Activated CD8-positive, alpha-beta memory T cell treated with anti-CD3 and anti-CD28 coated beads for 4 hours (primary cell): ENCODE measurements at places on chromosomes 5 and 9.
A peak's percentile ranks its signal among the peaks of the same experiment; 100 is the strongest.

- DNase-seq, result no peak
Measured at GRCh38 chr5:138095100-138095907, 11.5 kb downstream of the WNT8A start.

GRCh38 chr9:108041551-108041950 is 552.0 kb upstream of the KLF4 start:
- DNase-seq, result no peak

DNA sequence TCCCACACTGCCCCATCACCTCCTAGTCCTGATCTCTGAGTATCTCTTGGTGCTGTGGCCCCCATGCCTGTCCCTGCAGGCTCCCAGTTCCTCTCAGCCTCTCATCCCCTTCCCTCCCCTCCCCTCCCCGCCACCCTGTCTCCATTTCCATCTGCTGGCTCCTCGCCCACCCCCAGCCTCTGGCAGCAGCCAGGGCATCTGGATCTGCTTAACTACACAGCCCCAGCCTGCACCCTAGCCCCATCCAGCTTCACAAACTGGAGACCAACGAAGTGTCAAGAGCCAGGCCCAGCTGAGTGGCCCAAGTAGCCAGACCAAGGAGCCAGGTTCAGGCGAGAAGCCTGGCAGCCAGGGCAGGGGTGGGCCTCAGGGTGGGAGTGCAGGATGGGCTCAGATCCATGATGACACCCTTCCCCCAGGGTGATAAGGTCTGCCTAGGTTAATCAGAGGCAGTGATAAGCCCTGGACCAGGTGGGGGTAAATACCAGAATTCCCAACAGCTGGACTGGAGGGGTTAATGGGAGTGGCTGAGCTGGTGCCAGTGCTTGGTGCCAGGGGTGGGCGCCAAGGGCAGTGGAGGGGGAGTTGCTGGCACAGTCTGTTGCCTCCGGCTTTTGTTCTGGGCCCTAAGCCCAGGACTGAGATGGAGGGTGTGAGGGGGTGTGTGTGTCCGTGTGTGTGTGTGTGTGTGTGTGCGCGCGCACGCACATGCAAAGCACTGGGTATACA is 2.5 kb downstream of the IL11RA start:
- DNase-seq, result no peak

DNA sequence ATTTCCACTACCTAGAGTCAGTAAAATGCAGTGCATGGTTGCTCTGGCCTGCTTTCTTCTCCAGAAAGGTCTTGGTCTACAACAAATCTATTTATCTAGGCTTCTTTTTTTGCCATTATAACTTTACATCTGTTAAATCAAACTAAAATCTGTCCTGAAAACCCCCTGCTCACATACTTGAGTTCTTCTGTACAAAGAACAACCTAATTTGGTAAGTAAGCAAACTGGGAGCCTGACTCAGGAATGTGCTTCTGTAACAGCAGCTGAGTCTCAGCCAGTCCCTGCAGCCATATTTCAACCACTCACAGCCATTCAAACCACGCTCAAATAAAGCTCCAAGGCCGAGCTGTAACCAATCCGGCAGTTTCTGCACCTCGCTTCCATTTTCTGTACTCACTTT is 95.8 kb downstream of the PLPP1 start:
- DNase-seq, result no peak

DNA sequence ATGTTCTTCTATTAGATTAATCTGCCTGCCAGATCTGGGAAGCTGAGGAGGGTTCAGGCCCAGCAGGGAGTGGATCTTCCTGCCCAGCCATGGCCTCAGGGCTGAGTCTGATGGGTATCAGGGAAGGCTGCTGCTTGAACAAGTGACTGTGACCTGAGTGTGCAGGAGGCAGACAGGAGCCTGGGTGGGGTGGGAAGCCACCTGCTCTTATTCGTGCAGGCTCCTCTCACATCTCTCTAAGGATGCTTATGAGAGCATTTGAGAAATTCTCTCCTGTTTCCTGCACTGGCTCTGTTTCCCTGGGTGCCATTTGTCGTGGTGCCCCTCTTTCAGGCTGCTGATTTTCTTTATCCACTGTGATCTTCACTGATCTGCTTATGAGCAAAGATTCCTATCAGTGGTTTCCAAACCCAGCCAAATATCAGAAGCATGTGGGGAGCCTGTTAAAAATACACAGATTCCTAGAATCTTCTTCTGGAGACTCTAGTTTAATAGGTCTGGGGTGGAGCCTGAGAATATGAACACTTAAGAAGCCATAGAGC is 2.1 kb downstream of the RGS3 start:
- no peak for DNase-seq

- peak; percentile 9 for DNase-seq
Measured at GRCh38 chr5:50751064-50751657, 84.7 kb downstream of the PARP8 start.

- no peak for DNase-seq
Measured at GRCh38 chr5:106321242-106321641, 1349.5 kb downstream of the EFNA5 start.

DNA sequence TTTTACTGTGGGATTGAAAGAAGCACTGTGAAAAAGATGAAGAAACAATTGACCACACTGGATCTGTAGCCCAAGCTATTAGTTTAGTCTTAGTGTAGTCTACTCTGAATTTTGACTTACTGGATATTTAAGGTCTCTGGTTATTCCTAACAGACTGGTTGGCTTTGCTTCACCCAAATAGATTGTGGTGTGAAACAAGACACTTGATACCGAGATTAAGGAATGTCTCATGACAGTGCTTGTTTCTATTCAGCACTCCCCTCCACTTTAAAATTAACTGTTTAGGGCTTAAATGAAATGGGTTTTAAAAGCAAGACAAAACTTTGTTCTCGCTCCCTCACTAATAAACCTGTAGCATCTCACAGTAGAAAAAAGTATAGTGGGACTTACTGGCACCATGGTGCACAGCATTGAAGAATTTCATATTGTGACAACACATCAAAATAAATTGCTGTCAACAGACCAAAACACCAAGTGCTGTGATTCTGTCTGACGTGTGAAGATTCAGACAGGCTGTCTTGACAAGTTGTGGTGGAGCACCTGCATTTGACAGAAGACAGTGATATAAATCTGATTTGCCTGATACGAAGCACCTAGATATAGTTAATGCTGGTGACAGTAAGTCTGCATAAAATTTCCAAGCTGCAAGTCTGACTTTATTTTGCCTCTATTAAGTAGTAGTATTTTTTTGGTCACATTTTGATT is 73.1 kb downstream of the PBX3 start:
- DNase-seq, result no peak

DNA sequence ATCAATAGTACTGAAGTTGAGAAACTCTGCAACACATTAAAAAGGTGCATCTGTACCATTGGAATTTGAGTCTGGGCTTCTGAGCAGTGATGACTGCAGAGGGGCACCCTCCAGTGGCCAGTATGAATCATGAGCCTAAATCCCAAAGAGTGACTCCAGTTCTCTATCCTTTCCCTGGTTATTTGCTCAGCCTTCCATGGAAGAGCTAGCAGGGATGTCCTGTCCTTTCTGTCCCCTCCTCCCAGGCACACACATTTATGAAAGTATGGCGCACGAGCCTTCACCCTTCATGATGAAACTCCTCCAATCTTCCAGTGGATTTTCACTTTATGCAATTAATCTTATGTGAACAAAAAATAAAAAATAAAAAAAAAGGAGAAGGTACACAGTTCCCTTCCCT is 81.0 kb downstream of the ESM1 start:
- DNase-seq, result no peak

DNA sequence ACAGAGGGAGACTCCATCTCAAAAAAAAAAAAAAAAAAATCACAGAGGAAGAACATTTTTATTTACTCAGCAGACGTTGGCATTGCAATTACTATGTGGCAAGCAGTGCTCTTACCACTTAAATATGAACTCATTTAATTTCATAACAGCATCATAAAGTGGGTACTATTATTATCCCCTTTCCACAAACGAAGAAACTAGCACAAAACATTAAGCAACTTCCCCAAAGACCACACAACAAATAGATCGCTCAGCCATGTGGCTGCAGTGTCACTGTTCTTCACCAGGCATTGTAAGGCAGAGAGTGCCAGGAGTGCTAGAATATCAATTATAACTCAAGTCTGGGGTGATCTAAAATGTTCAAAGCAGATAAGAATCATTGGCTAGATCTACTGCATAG is 69.8 kb upstream of the PLPP6 start:
- DNase-seq, result no peak

GRCh38 chr5:159864885-159865691 is 51.2 kb upstream of the ADRA1B start:
- DNase-seq, result no peak

GRCh38 chr9:84659313-84659712 is 10.2 kb upstream of the NTRK2 start:
- no peak for DNase-seq

DNA sequence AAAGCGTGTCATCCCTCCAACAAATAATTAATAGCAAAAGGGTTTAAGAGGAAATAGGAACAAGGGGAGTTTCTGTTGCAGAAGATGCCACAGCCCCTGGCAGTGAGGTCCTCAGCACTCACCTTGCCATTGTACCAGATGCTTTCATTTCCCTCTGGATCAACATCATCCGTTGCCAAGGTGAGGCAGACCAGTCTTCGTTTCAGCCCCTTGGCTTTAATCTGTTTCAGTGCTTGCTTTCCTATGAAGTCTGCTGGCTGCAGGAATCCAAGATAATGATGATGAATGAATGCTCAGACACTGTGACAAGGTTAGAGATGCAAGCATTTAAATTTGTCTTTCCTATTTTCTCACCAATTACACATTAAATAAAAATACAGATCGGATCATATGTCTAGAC is 20.0 kb upstream of the ARSB start:
- DNase-seq, result no peak

GRCh38 chr9:34899535-34900158 is 58.4 kb upstream of the PHF24 start:
- DNase-seq, result peak; percentile 60

DNA sequence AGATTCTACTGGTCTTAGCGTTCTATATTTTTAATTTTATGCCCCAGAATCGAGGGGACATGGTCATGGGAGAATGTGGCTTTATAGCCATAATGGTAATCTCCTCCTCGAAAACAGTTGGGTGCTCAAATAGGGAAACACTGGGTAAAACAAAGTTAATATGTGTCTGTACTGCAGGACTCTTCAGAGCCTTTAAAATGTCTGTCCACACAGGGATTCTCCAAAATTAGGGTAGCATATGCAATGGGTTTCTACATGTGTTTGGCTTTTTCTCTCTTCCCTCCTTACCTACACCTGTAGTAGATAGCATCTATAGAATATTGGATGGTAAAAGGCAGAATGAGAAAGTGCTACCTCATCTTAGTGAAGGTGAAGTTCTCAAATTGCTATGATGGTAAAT is 130.0 kb upstream of the NR3C1 start:
- no peak for DNase-seq

DNA sequence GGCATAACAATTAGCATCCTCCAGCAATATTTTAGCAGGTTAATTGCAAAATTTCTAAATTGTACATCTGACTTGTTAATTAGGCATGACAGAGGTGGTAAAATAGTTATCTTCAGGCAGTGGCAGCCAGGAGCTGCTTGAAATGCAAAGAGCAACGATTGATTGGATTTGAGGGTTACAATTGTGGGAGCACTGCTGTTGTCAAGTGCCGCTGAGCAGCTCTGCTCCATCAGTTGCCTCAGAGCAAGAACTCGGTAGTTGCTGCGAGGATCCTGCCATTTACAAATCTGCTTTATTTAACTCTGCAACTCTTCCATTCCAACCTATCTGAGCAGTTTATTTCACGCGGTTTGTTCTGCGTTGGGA is 12.6 kb downstream of the PBX3 start:
- no peak for DNase-seq

DNA sequence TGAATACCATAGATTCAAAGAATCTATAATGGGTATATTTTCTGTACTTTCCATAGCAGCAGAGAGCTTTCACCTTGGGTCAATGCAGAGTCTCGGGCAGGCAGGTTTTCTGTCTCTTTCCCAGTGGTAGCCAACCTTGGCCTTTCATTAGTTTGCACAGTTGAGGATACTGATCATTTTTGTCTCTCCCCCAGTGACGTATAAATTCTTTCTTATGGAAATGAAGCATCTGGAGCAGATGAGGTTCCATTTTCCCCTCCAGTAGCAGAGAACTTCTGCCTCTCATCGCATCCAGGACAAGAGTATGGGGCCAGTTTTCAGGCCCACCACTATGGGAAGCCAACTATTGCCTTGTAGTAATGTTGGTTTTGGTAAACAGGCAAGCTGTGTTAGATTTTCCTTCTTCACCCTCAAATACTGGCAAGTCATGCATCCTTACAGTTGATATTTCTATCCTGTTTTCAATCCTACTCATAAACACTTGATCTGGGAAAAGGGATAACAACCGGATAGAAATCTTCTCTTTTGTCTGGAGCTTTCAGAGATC is 845.2 kb upstream of the CDH18 start:
- no peak for DNase-seq

DNA sequence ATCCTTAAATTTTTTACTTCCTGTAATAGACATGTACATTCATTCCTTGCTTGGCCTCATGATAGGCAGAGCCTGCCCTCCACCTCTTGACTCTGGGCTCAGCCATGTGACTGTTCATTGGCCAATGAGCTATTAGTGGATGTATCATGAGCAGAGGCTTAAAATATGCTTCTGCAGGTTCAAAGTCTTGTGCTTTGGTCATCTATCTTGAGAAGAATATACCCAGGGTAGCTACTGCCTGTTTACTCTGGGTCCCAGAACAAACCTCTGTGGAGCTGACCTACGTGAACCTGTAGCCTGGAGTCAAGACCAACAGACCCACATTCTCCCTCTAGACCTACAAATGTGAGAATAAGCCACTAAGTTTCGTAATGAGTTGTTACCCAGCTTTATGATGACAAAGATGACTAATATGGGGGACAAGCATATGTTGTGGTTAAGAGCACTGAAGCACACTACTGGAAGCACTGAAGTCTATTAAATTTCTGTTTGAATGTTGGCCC is 244.4 kb downstream of the MAST4 start:
- DNase-seq, result no peak

GRCh38 chr9:4196886-4197285 is 103.0 kb downstream of the GLIS3 start:
- DNase-seq, result no peak

DNA sequence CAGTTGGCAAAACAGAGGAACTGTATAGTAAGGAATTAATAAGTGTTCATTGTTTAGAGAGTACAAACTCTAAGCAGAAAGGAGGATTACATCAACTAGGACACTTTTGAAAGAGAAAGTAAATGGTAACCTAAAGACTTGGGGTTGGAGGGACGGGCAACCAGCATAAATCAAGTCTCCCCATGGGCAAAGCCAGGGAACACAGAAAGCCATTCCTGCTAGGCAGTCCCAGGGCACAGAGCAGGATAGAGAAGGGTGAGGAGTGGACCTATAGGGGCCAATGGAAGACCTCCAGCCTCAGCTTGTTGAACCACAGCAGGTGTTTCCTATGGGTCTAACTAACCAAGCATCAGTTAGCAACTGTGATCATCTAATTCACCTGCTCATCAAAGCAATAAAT is 9.2 kb upstream of the ERAP1 start:
- DNase-seq, result no peak
